HCEC 1CT (cell line): ENCODE measurements at places on chromosomes 5 and 9.

GRCh38 chr5:149216496-149216895 lies 55.2 kb upstream of the AFAP1L1 start:
- DNase-seq = no peak

DNA sequence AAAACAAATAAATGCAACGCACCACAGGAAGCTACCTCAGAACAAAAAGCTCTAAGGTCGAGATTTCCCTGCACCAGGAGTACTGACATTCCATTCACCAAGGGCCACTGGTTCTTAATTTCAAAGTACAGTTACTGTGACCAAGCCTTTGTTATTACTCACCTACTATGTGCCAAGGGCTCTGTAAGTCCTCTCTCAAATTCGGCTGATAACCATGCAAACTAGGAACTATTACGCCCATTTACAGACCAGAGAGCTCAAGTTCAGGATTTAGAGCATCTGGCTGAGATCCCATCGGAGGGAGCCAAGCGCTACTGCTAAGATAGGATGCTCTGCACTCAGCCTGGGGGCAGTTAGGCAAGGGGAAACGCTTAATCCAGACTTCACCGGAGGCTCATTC lies 5.6 kb downstream of the MYO10 start:
- DNase-seq = no peak

- DNase-seq = no peak
Observed at GRCh38 chr9:126521089-126521488, 92.6 kb upstream of the LMX1B start.

GRCh38 chr5:159198063-159199036 lies 11.0 kb downstream of the RNF145 start:
- DNase-seq = no peak

GRCh38 chr5:122863240-122863639 lies 17.8 kb downstream of the SNX24 start:
- no peak for DNase-seq

DNA sequence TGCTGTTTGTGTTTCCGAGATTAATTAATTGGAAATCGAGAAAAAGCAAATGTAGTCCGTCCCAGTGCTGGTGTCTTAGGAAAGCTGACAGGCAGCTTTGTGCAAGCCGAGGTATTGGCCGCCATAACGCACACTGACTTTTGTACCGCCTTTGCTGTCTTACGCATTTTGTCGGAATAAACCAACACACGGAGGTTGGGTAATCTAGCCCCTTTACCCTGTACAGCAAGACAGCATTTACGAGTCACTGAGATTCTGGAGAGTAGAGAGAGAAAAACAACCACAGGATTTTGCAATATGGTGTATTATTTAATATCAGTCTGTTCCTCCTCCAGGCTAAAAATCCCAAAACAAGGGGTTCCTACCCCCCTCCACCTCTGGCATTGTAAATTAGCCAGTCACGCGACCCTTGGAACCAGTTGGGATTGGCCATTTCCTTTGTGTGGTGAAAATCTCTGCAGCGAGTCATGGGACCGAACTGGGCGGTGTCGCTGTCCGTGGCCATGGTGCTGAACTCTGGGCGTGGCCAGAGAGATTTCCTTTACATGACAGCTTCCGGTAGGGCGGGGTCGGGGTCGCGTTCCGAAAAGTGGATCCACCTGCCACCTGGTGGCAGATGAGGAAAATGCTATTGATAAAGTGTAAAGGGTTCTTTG lies 10.3 kb upstream of the PCDHB1 start:
- peak; percentile 25 for DNase-seq

DNA sequence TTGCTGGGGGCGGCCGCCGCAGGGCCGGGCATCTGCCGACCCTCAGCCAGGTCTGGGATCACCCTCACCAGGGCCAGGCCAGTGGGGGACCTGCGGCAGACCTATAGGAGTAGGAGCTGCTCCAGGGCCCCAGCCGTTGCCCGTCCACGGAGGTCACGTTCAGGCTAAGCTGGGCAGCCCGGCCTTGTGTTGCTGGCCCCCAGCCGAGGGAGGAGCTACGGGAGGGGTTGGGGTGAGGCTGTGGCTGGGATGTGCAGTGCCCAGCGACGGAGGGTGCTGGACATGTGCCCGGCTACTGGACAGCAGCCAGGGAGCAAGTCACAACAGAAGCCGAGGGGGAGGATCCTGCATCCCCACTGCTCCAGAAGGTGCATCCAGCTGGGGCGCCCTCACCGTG lies 39.6 kb upstream of the SLC6A19 start:
- no peak for DNase-seq

- DNase-seq = peak; percentile 25
Observed at GRCh38 chr5:143605403-143606005, 202.0 kb upstream of the NR3C1 start.

- peak; percentile 74 for DNase-seq
Observed at GRCh38 chr5:36397901-36398536, 96.3 kb upstream of the RANBP3L start.

- peak; percentile 61 for DNase-seq
Observed at GRCh38 chr5:65774346-65774745, 52.3 kb downstream of the NLN start.

- no peak for DNase-seq
Observed at GRCh38 chr5:158923799-158924551, 175.7 kb downstream of the EBF1 start.

GRCh38 chr9:98192503-98193335 lies at the start of gene CORO2A:
TSS of gene CORO2A (minus strand) at chr9:98192637. CDS start at chr9:98157660, 34,977 bp downstream.
- DNase-seq = peak; percentile 37

- DNase-seq = no peak
Observed at GRCh38 chr5:112126982-112127381, 292.1 kb downstream of the EPB41L4A start.

DNA sequence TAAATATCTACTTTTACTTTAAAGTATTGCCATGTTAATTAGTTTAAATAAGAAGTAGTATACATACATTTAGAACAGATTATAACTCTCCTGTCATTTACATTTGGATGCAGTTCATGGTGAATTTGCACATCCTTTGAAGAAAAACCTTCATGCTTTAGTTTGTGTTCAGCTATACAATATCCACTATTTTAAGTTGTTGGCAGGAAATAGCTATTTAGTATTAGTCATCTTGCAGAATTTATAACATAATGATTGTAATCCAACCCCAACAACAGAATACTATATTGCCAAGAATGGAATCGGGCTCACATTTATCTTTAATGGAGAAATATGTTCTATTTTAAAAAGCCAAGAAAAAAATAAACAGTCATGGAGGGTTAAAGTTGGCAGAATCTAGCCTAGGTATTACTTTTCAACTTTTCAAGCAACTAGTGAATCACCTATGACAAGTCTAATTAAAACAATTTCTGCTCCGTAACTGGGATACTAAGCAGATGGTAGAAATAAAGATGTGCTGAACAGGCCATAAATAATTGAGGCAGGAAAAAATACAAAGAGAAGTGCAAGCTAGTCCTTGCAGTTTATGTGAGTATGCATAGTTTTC lies 1170.6 kb upstream of the NUDT12 start:
- no peak for DNase-seq

GRCh38 chr5:119655061-119655460 lies 25.7 kb downstream of the FAM170A start:
- DNase-seq = peak; percentile 32

- no peak for DNase-seq
Observed at GRCh38 chr5:95520206-95520605, 34.6 kb downstream of the SKIC3 start.

DNA sequence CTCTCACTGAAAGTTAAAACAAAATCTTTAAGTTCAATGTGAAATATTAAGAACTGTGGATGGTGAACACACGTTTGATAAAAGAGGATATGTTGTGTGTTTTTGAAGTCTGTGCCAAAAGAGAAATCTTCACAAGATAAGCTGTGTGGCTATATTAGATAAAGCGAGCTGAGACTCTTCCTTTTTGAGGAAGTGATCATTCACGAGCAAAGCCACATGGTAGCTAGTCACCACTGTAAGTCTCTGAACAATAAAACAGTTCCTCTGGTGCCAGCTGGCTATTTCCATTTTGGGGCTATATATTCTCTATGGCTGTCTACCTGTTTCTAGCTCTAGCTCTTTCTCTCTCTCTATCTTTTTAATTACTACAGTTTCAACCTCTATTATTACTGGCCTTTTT lies 1849.2 kb upstream of the C9orf72 start:
- no peak for DNase-seq

DNA sequence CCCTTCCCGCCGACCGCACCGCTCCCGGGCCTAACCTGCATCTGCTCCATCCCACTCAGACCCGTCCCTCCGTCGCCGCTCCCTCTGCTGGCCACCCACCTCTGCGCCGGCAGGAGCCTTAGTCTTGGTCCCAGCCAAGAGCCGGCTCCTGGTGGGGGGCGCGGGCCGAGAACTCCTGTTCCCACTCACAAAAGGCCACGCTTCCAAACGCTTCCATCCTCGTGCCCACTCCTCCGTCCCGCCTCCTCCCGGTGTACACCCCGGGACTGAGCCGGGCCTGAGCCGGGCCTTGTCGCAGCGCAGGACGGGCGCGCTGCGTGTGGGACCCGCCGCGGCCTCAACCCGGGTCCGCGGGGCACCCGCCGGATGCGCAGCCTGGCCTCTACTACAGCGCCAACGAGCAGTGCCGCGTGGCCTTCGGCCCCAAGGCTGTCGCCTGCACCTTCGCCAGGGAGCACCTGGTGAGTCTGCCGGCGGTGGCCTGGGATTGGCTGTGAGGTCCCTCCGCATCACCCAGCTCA lies 7.5 kb downstream of the ADAMTS13 start:
- DNase-seq = no peak

DNA sequence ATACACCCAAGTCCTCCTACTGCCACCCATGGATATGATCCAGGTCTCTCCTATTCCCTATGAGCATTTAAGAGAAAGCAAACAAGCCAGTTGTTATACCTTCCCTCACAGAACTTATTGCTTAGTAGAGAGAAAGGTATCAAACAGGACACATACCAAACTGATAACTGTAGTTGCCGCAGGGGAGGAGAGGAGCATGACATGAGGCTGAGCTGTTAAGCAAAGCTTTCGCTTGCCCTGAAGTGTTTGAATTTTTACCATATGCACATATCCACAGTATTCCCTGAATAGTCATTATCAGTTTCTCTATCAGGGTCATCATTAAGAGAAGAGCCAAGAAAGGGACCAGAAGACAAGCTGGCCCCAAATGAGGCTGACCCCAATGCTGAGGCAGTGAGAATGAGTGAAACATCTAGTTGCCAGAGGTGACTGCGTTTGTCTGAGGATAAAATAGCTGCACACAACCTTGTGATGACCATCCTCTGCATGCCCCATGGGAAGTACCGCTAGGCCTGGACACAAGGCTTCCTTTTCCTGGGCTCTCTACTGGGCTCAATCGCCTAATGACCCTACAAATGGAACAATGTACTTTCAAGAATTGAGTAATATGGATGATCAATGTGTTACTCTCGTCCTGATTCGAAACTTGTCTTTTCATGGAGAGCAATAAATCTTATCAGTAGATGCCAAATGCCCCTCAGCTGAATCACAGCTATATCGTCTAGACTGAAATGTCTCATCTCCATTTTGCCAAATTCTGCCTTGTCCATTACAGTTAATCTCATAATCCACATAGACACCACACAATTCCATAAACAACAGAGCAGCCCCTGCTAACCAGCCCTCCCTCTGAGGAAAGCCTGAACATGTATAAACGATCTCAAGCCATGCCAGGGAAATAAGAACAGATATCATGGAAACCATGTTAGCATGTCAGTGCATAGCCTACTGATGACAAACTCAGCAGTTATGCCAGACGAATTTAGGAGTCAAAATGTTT lies 4.3 kb upstream of the IFNK start:
- DNase-seq = no peak

DNA sequence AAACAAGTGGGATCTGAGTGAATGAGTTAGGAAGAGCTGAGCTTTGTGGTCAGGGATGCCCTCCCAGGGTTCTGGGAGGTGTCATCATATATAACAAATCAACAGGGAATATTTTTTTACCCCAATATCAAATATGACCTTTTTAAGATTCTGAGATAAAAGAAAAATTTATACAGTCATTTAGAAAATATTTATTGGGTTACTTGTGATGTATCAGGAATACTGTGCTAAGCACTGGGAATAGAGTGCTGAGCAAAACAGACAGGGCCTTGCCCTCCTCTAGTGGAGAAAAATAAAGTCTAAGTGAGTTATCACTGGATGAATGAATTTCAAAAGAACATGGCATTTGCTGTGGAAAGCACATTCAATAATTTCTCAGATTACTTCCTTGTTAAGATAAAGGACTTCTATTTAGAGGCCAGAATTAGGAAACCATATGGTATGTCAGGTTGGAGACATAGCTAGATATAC lies 102.9 kb downstream of the BOD1 start:
- peak; percentile 51 for DNase-seq

DNA sequence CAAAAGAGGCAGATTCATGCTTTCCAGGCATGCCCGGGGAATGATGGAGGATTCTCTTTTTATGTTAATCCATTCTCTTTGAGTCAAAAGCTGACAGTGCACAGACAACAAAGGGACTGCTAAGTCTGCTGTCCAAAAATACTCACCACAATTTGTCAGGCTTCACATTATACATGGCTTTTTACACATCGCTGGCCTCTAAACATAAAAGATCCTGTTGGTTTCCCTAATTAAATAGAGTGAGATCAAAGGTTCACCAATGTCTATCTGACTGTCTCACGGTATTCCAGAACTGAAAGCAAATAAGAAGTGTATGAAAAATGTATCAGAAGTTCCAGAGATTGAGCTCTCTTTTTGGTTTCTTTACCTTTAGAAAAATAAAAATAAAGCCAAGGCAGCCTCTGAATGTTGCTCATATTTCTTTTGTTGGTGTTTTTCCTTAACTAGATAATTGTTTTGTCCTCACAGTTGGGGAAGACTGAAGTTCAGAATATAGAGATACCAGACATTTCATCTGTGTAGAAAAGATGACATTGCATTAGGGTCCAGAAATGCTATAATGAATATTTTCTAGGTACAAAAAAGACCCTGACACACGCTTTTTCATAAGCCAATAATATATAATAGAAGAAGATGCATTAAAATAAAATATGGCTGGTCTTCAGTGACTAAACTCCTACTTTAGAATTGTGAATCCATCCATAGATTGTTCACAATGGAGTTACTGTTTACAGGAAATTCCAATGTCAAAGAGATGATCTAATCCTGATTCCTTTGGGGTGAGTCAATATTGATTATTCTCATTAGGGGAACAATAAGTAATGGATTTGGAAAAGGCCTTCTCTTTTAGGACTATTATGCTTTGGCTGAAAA lies 688.2 kb upstream of the CDH6 start:
- DNase-seq = no peak
